LNCaP clone FGC (cell line): ENCODE measurements at places on chromosomes 7 and 10.

- no peak for DNase-seq
Measured at GRCh38 chr7:74452748-74453321, 871 bp upstream of the GTF2IRD1 start.

GRCh38 chr10:17850501-17850900 is 41.4 kb downstream of the MRC1 start:
- DNase-seq = no peak

DNA sequence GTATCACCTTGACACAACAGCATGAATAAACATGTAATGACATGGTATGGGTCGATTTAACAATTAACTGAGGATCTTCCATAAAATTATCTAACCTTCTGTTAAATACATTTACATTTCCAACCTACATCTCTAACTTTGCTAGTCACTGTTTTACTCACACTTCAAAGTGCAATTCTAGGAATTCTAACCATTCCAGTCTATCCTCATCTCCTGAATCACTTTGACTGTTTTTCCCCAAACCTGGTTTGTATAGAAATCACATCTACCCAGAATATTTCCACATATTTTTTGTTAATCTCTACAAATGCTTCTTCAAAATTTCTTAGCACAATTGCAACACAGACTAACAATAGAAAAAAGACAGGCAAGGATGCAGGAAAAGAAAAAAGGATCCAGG is 6.2 kb downstream of the ABI1 start:
- DNase-seq = no peak

GRCh38 chr7:38561166-38561565 is 70.0 kb downstream of the AMPH start:
- DNase-seq = no peak

DNA sequence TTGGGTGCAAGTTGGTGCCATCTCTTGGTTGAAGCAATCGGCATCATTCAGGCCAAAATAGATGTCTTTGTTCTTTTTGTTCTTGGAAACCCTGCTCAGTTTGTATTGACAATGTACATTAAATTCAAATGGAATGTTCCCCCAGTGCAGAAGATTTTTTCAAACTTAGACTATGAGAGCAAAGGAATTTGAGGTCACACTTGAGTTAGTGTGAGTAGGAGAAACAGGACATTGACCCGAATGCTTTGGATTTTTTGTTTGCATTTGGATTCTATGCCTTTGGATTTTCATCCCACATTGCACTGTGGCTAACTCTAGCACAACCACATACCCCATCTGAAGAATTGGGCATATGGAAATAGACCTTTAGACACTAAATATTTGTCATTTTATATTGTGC is 480.0 kb downstream of the GALNT17 start:
- DNase-seq = no peak

DNA sequence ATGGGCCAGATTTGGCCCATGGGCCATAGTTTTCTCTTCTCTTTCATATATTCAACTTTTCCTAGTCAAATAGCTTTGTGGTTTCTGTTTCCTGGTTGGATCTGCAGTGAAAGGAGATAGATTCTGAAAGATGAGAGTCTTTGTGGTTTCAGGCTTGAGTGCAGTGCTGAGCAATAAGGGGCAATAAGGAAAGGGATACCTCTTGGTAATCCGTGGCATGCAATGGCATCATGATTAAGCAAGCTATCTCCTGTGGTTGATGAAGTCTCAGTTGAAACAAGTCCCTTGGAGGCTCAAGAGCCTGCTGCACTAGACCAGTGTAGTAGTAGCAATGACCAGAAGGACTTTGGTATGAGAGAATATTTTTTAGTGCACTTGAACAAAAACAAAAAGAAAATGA is 187.7 kb upstream of the CNTNAP2 start:
- no peak for DNase-seq

DNA sequence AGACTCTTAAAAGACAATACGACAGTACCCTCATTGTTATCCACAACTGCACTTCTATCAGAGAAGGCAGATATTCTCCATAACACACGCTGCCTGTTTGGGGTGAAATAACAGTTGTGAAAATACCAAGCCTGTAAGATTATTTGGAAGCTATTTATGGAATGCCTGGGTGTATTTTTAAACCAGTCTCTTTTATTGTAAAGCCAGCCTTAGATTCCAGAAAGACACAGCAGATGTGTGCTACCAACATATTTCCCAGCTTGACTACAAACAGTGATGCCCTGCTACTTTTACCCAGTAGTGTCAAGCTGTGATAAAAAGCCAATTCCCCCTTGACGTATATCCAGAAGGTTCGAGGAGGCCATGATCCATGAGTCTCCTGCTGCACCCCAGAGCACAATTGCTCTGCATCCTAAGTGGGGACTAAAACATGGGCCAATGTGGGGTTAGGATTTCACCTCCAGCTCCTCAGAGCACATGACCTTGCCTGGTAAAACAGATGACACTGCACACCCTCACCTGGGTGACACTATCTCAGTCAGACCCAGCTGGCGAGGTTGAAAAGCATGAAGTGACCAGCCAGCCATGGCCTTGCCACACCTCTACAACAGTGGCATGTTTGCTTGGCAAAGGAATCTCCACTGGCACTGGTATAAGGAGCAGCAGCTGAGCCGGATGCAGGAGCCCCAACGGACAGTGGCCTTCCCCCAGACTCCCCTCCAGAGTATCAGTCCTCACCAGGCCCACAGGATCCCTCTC is 62.2 kb downstream of the GFRA1 start:
- DNase-seq = no peak

GRCh38 chr7:114459574-114459973 is 45.0 kb downstream of the FOXP2 start:
- no peak for DNase-seq

GRCh38 chr7:1758028-1758858 is 88.2 kb downstream of the ELFN1 start:
- DNase-seq = no peak

DNA sequence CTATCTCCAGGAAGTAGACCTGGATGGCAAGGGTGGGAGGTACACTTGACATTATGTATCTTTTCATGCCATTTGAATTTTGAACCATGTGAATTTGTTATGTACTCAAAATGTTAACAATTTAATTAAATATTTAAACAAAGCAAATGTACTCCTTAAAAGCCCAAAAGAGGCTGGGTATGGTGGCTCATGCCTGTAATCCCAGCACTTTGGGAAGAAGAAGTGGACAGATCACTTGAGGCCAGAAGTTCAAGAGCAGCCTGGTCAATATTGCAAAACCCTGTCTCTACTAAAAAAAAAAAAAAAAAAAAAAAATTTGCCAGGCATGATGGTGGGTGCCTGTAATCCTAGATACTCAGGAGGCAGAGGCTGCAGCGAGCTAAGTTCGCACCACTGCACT is 136.9 kb upstream of the ASAH2 start:
- no peak for DNase-seq

DNA sequence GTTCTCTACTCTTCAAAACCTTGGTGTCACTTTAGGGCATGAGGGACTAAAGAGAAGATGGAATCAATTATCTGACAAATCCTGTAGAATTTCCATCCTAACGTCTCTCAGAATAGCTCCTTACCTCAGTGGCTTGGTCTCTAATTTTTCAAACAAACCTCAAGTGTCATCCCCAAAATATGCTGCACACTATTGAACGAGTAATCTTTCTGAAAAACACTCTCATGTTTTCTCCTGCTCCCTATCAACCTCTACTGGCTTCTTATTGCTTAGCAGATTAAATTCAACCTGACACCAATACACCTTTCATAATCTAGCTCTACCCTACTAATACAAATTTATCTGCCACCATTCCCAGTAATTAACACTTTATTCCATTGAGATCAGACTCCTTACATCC is 8.5 kb downstream of the CNOT4 start:
- no peak for DNase-seq

DNA sequence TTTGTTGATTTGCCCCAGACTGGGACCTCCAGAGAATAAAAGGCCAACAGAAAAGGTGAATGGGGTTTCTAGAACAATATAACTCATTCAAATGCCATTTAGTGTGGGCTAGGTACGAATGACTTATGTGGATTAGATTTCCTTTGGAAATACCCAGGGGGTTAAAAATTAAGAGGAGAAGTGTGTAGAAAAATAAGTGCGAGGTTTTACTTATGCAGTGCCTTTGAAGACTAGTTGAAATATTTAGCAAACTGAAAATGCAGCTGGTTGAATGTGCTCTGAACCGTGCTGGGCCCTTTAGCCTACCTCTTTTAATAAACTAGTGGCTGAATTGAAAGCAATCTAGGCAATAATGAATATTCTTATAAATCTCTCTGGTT is 180.6 kb downstream of the LRMDA start:
- no peak for DNase-seq

DNA sequence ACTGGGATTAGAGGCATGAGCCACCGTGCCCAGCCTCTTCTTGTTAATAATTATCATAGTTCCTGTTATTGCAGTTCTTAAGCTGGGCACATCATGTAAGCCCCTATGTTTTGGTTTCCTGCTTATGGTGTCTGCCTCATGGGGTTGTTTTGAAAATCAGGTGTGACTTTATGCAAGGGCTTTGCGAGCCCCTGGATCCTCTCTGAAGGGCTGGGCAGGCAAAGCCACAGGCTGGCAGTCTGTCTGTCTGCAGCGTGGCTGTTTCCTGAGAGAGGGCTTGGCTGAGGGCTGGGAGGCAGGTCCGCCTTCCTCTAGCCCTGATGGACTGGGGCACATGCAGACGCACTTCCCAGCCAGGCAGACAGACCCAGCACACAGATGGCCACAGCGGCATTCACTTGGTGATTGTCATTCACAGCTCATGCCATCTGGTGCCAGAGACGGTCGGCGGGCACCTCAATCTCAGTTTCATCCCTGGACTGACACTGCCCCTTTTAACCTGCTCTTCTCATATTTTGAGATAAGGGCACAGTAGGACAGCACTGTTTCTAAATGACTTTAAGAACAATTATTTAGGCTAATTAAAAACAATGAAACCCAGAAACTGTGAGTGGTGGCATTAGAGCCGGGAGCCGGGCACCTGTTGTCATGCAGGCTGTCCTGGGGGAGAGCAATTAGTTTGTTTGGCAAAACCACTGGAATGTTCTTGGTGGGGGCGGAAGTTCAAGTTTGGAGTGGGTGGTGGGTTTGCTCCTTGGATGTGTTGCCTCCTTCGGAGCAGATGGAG is 35.5 kb downstream of the RBM20 start:
- no peak for DNase-seq

GRCh38 chr7:45225311-45225947 is 67.8 kb downstream of the RAMP3 start:
- DNase-seq = no peak

GRCh38 chr7:81869670-81870069 is 99.8 kb upstream of the HGF start:
- no peak for DNase-seq

DNA sequence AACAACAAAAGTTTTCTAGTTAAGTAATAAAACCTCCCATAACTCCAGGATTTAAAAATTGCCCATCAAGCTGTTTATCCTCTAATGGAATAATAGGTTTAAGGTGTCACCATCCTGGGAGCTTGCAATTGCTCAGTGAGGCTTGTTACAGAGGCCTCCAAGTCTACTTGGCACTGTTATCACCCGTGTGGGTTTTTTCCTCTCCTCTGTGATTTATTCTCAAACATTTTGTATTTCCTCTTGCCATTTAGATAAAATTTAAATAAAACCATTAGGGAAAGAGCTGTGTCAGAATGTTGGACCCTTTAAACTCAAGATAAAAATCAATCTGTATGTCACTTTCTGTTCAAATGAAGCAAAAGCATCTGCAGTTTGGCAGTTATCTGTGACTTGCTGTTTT is 202.6 kb downstream of the GALNT17 start:
- no peak for DNase-seq

GRCh38 chr10:87961314-87961713 is 97.9 kb downstream of the PTEN start:
- DNase-seq = peak; percentile 39

DNA sequence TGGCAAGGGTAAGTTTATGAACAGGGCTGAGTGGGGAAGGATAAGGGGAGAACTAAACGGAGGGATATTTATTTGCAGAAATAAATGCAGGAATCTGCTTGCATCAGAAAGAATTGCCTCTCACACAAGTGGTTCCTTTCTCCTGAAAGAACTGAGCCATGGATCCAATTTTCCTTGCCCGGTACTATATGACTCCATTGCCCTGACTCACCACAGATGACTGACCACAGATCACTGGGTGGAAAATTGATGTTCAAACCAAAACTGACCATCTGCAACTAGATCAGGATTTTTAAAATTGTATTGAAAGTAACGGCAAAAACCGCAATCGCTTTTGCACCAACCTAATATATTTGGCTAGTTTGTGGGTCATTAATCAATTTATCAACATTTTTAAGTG is 6.2 kb upstream of the MACC1 start:
- no peak for DNase-seq

- no peak for DNase-seq
Measured at GRCh38 chr10:131767716-131768115, 133.1 kb upstream of the PPP2R2D start.

DNA sequence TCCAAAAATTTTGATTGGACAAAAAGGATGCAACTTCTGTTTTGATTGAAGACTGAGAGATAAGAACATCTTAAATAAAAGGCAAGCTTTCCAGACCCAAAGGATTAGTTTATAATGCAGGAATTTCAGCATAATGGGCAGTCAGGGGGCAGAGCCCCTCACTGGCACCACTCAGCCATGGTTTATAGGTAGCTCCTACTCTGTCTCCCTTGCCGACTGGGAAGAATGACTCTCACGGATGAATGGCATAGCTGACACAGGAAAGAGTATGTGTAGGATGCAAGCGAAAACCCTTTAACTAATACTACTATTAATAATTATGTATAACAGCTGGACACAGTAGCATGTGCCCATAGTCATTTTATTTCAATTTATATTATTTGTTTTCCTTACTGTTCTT is 53.3 kb downstream of the GALNT11 start:
- DNase-seq = no peak

GRCh38 chr7:129728875-129729467 is 117.5 kb downstream of the NRF1 start:
- DNase-seq = no peak

DNA sequence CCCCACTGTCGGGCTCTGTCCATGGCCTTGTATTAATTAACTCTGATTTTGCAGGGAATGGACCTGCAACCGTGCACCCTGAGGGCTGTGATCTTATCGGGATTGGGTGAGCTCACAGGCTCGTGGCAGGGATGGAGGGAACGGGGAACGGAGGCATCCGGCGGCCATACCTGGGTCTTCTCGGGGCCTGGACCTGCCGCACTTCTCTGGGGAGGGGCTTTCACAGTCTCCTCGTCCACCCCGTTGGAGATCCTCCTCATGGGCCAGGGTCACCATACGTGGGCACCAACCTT is 57.5 kb upstream of the SHH start:
- DNase-seq = no peak

GRCh38 chr7:6031567-6031966 is 391 bp downstream of the ANKRD61 start:
- DNase-seq = no peak

- DNase-seq = peak; percentile 67
Measured at GRCh38 chr7:133186060-133186459, 66.8 kb upstream of the EXOC4 start.
